Fibroblast of skin of scalp (primary cell): ENCODE measurements at places on chromosomes 4 and X.
A peak's percentile ranks its signal among the peaks of the same experiment; 100 is the strongest.

GRCh38 chr4:93203708-93204107 lies 624.8 kb upstream of the ATOH1 start:
- peak; percentile 1 for DNase-seq

- DNase-seq, result peak; percentile 52
Measured at GRCh38 chrX:136268051-136269048, 17.1 kb upstream of the MAP7D3 start.

- DNase-seq, result no peak
Measured at GRCh38 chr4:101175896-101176676, 171.2 kb downstream of the PPP3CA start.

DNA sequence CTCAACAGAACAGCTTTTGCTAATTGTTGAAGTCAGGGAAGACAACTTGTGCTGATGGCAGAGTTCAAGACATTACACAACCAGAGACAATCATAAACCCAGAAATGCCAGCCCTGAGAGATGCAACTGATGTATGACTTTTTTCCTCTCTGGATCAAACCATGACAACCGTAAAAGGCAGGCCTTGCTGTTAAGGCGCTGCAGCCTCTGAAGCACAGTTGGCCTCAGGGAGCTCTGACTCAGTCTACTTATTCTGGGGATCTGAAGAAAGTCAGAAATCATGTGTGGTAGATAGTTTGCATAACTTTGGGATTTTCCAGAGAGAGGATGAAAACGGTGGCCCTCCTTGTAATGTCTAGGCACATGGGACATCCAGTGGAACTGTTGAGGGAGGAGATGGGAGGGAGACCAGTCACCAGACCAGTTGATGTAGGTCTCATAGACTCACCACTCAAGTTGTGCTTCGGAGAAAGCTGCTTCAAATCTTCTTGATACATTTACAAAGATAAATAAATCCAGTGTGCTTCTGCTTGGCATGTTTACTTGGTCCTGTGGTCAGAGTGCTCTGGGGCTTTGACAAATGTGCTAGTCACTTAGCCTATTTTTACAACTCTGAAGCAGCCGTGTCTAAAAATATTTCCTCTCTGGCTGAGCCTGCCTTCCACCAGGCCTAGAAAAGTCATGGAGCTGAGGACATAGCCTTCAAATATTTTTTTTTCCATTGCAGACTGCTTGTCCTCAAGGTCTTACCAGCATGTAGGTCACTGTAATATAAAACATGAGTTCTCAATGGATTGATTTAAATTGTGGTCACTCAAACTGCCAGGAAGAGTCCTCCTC lies 7.5 kb downstream of the HADH start:
- DNase-seq, result peak; percentile 83

DNA sequence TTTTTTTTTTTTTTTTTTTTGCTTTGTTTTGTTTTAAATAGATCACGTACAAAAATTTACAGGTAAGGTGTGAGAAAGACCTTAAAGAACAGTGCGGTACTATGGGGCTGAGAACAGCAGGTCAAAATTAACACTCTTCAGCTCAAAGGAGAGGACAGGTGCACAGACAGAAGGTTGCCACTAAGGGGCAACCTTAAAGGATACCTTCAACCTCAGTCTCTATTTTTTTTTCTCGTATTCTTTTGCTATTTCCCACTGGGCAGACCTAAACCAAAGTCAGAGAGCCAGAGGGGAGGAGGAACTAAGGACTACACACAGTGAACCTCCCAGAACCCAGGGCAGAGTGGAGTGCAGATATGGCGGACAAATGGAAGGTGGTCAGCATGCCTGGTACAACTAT lies 1984.3 kb upstream of the IGFBP7 start:
- no peak for DNase-seq

GRCh38 chr4:155552180-155552579 lies 114.5 kb upstream of the GUCY1A1 start:
- DNase-seq, result peak; percentile 21

DNA sequence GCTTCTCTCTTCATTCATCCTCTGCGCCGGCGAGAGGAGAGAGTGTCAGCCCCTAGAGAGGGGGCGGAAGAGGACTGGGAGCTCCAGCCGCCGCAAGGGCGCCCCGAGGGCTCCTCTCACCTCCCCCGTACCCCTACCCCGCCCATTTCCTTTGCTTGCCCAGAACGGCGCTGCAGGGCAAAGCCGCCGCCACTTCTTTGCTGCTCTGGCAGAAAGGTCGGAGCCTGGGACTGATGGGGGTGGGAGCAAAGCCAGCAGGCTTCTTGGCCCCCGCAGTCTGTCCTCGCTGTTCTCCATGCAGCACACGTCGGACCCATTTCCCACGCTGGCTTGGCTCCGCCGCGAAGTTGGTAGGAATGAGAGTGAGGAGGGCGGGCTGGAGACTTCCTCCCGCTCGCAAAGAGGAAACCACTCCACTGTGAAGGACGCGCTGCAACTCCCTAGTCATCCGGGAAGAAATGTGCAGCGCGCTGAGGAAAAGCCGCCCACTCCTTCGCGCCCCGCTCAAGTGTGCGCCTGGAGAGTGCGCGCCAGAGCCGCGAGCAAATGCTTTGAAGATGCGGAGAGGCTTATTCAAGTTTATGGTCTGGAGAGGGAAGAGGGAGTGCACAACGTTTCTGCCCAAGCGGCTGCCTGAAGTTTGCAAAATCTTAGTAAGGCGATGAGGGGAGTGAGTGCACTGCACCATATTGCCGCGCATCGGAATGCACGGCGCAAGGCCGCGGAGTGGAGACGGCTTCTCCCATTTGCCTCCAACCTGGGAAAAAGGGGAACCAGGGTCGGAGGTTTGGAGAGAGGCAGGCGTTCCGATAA lies 2.8 kb upstream of the PCDH7 start:
- DNase-seq, result peak; percentile 50

GRCh38 chr4:98536631-98537030 lies 121.8 kb downstream of the TSPAN5 start:
- DNase-seq, result no peak

GRCh38 chrX:30865612-30866011 lies 23.4 kb downstream of the TAB3 start:
- DNase-seq, result no peak

- no peak for DNase-seq
Measured at GRCh38 chr4:121112530-121112929, 40.2 kb upstream of the NDNF start.

DNA sequence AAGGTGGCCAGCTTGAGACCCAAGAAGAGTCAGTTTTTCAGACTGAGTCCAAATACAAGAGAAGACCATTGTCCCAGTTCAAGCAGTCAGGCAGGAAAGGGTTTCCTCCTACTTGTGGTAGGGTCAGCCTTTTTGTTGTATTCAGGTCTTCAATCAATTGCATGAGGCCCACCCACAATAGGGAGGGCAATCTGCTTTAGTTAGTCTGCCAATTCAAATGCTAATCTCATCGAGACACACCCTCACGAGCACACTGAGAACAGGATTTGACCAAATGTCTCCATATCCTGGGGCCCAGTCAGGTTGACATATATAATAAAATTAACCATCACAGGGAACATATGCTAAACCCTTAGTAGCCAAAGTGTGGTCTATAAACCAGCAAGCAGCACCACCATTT lies 75.3 kb upstream of the FRMPD3 start:
- DNase-seq, result no peak
